ENCODE measurements at places on chromosomes 11 and 22. TPM values are rescaled to one million over a fixed set of nuclear protein-coding genes. Genes with fewer than 3 reads are reported as not detected.

DNA sequence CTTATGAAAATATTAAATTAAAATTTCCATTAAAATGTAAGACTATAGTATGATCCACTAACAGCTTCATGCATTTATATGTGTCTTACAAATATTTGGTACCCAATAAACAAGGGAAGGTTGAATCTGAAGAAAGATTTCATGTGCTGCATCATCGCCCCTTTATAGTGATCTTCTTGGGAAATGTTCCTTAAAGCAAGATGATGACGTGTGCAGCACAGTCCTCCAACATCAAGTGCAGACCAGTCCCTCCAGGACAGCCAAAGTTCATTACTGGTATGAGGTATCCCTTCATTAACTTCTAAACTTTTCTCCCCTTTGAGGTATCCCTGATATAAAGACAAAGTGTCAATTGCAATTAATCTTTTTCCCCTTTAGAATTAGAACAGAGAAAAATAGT is 567.0 kb downstream of the METTL15 start:
- no peaks in the 10 kb centered on the region for H3K27me3 ChIP-seq
- DNase-seq: no peak
- H3K27ac ChIP-seq: no peak overlapping the region
- H3K4me3 ChIP-seq: no peak overlapping the region
- no peaks in the 10 kb centered on the region for H3K36me3 ChIP-seq

MYBPC3 gene
- 0.15 TPM for total RNA-seq

KREMEN1 gene
- 13.4 TPM for total RNA-seq

GRCh38 chr22:21741790-21742189 is 6.2 kb upstream of the YPEL1 start:
- no peak overlapping the region for H3K4me3 ChIP-seq
- H3K36me3 ChIP-seq: no peaks in the 10 kb centered on the region
- H3K4me1 ChIP-seq: no peaks in the 10 kb centered on the region
- no peak overlapping the region for H3K27ac ChIP-seq
- DNase-seq: no peak

KIAA1671 gene
- 93.3 TPM for total RNA-seq

CASP5 gene
- total RNA-seq: 0.88 TPM

DNA sequence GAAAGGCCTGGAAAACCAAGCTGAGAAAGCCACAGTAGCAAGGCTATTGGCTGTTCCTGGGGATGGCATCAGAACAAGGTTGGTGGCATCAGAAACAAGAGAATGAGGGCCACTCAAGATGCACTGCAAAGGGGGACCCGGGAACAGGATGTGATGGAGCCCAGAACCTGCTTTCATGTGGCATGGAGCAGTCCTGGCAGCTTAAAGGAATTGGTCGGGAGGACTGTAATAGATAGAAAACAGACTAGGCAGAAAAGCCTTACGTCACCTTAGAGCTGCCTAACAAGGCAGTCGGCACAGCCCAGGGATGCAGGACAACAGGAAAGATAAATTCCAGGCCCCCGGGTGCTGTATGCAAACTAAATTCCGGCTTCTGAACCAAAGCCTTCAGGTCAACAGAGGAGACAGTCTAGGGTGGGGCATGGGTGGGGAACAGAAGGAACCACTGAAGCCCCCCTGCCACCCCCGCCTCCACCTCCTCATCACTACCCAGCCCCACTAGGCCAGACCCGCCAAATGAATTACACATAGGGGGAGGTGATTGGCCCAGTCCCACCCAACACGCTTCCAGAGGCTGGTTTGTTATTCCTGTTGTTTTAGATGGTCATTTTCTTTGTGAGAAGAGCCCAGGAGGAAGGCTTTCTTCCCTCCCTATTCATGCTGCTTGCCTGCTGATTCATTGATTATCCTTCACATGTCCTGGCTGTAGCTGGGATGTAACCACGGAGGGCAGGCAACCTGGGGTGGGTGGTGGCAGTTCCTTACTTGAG is 25.7 kb upstream of the LRRC55 start:
- no peaks in the 10 kb centered on the region for H3K4me1 ChIP-seq
- H3K4me3 ChIP-seq: no peak overlapping the region
- H3K27me3 ChIP-seq: no peaks in the 10 kb centered on the region
- no peak for DNase-seq
- H3K27ac ChIP-seq: no peak overlapping the region
- no peaks in the 10 kb centered on the region for H3K36me3 ChIP-seq

THOC5 gene
- total RNA-seq: 50.6 TPM

APOA1 gene
- not detected for total RNA-seq

PAK1 gene
- 27.0 TPM for total RNA-seq

GRCh38 chr22:24760708-24761306 is 13.7 kb downstream of the PIWIL3 start:
- no peaks in the 10 kb centered on the region for H3K36me3 ChIP-seq
- no peak overlapping the region for H3K27ac ChIP-seq
- H3K4me3 ChIP-seq: no peak overlapping the region
- H3K4me1 ChIP-seq: no peaks in the 10 kb centered on the region
- DNase-seq: no peak
- no peaks in the 10 kb centered on the region for H3K27me3 ChIP-seq

HTR3B gene
- not detected for total RNA-seq

OR5B21 gene
- not detected for total RNA-seq

AIFM3 gene
- 1.0 TPM for total RNA-seq

DNA sequence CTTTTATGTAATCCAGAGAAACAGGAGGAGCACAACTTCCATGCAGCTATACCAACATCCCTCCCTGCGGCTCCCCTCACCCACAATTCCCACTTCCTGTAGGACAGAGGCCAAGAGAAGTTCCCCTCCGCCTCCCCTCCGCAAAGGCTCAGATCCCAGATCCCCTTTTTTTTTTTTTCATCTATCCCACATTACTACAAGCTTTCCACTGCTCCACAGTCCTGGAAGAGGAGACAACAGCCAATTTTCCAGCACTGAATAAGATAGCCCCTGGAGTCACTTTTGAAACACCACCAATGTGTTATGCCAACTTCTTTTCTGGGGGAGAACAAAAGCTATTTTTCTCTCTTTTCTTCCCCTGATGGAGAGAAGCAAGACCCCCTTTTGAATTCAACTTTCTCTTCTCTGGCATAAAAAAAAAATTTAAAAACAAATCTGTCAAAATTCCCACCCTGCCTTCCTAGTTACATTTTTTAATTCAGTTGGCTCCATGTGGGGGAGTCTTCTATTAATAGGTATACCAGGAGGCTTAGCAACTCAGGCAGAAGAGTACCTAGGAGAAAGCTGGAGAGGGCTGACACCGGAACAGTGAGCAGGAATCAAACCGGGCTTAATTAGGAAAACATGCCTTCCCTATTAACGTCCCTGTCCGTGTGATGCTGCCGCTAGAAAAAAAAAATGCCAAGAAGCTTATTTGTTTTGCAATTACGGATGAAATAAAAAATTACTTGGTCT is 543.4 kb downstream of the BUD13 start:
- H3K4me1 ChIP-seq: no peaks in the 10 kb centered on the region
- no peak overlapping the region for H3K27ac ChIP-seq
- no peaks in the 10 kb centered on the region for H3K36me3 ChIP-seq
- DNase-seq: no peak
- no peaks in the 10 kb centered on the region for H3K27me3 ChIP-seq

FAT3 gene
- 14.8 TPM for total RNA-seq

DNA sequence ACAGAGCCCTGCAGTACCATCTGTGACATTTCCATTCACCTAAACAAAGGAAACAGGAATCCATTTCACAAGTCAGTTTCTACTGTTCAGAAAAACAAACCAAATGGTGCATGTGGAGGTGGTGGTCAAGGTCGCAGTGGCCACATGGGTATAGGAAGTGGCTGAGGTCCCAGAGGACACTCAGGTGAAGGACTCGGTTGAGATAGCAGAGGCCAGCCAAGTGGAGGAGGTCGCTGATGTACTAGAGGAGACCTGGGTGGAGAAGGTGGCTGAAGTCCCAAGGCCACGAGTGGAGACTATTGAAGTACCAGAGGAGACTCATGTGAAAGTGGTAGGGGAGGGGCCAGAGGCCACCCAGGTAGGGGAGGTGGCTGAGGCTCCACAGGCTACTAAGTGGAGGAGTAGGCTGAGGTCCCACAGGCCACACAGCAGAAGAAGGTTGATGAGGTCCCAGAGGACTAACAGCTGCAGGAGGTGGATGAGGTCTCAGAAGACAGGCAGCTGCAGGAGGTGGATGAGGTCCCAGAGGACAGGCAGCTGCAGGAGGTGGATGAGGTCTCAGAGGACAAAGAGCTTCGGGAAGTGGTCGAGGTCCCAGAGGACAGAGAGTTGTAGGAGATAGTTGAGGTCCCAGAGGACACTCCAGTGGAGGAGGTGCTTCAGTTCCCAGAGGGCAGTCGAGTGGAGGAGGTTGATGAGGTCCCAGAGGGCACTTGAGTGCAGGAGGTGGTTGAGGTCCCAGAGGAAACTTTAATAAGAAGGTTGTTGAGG is 40.2 kb downstream of the ZNF195 start:
- no peak overlapping the region for H3K4me3 ChIP-seq
- H3K27ac ChIP-seq: no peak overlapping the region
- H3K36me3 ChIP-seq: no peaks in the 10 kb centered on the region
- no peak for DNase-seq

- H3K27ac ChIP-seq: no peak overlapping the region
- no peak overlapping the region for H3K4me3 ChIP-seq
- no peaks in the 10 kb centered on the region for H3K27me3 ChIP-seq
- peaks cover 14% of the 10 kb centered on the region for H3K4me1 ChIP-seq
Observed at GRCh38 chr11:74330075-74330858, 18.8 kb upstream of the P4HA3 start.

GRCh38 chr11:126352934-126353801 is 2.3 kb upstream of the ST3GAL4 start:
- no peaks in the 10 kb centered on the region for H3K4me1 ChIP-seq
- no peak overlapping the region for H3K27ac ChIP-seq
- no peaks in the 10 kb centered on the region for H3K36me3 ChIP-seq
- H3K4me3 ChIP-seq: no peak overlapping the region
- no peak for DNase-seq
- no peaks in the 10 kb centered on the region for H3K27me3 ChIP-seq

DNA sequence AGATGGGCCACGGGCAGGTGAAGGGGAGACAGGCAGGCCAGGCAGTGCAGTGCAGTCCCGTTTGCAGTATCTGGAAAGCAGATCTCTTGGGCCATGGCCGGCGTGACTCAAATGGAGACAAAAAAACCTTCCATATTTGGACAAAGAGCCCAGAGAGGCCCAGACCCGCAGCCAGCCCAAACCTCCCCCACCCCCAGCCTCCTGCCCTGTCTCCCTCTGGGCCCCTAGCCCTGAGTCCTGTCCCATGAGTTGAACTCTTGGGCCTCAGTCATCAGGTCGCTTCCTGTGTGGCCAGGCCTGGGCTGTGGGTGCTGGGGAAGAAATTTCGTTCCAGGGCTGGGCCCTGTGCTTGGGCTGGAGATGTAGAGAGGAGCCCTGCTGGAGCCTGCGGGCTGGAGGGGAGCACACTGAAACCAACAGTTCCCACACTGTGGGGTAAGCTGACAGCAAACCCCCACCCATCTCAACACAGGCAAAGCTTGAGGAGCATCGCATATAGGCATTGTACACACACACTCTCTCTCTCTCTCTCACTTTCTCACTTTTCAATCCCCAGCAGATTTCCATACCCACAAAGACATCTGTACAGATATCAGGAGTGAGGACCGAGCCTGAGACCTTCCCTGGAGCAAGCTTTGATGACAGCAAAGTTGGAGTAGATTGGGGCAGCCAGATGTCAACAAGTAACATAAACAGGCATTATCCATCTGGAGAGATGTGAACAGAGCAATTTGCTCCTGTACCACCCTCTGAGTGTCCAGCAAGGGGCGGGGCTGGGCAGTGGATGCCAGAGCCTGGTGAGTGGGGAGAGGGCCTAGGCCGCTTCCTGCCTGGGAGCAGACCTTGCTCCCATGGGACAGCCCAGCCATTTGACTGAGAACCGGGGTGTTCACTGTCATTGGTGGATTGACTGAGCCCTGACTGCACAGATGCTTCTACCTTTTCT is 17.2 kb downstream of the ARHGEF17 start:
- DNase-seq: peak; percentile 93
- peak overlapping the region; percentile 94 for H3K27ac ChIP-seq
- H3K36me3 ChIP-seq: no peaks in the 10 kb centered on the region
- H3K4me3 ChIP-seq: no peak overlapping the region
- H3K27me3 ChIP-seq: no peaks in the 10 kb centered on the region

OR6X1 gene
- total RNA-seq: not detected

- H3K27me3 ChIP-seq: no peaks in the 10 kb centered on the region
- no peak overlapping the region for H3K27ac ChIP-seq
- DNase-seq: peak; percentile 75
- peak overlapping the region; percentile 53 for H3K4me3 ChIP-seq
- no peaks in the 10 kb centered on the region for H3K4me1 ChIP-seq
Observed at GRCh38 chr22:21951931-21952465, 650 bp downstream of the PPM1F start.

- peak; percentile 64 for DNase-seq
- H3K4me3 ChIP-seq: no peak overlapping the region
- no peaks in the 10 kb centered on the region for H3K4me1 ChIP-seq
- no peaks in the 10 kb centered on the region for H3K27me3 ChIP-seq
- no peaks in the 10 kb centered on the region for H3K36me3 ChIP-seq
Observed at GRCh38 chr11:3221408-3222002, 2.9 kb upstream of the MRGPRG start.

GRCh38 chr11:7604331-7604955 is 68.9 kb downstream of the CYB5R2 start:
- no peak overlapping the region for H3K4me3 ChIP-seq
- no peak for DNase-seq
- H3K36me3 ChIP-seq: no peaks in the 10 kb centered on the region

GRCh38 chr11:75298191-75298975 is 53.1 kb downstream of the ARRB1 start:
- no peak for DNase-seq
- no peaks in the 10 kb centered on the region for H3K27me3 ChIP-seq
- no peak overlapping the region for H3K4me3 ChIP-seq
- H3K36me3 ChIP-seq: no peaks in the 10 kb centered on the region
- no peaks in the 10 kb centered on the region for H3K4me1 ChIP-seq

- no peak overlapping the region for H3K27ac ChIP-seq
- no peak overlapping the region for H3K4me3 ChIP-seq
- H3K27me3 ChIP-seq: no peaks in the 10 kb centered on the region
- no peak for DNase-seq
Observed at GRCh38 chr11:72688486-72688885, 14.3 kb upstream of the PDE2A start.

DNA sequence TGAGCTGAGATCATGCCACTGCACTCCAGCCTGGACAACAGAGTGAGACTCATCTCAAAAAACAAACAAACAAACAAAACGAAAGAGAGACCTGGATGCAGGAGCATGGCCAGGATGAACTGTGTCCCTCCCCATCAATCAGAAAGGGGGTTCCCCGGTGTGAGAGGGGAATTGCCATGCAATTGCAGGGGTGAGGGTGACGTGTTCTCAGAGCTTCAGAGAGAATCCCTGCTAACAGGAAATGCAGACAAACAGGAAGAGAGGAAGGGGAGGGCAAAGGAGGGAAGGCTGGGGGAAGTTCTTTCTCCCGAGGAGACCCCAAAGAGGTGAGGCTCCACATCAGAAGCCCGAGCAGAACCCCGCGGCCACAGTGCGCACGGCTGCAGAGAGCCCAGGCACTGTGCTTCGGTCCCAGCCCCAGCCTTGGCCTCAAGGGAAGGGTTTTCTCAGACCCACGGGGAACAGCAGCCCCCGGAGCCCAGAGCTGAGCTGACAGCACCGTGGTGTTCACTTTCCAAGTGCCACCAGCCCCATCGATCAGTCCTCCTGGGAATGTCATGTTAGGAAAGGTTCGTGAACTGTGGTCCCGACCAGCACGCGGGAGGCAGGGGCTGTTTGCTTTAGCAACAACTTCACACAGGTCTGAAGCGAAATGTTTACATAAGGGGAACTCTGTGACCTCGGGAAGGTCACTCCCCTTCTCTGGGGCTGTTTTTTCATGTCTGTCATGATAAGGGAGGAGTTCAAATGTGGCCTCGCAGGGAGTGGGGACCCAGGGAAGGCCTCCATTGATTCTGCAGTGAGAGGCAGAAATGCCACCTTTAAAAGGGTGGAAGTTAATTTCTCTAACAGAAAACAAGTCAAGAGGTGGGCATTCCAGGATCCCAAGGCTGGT is 108.0 kb upstream of the ANO1 start:
- DNase-seq: no peak
- H3K27me3 ChIP-seq: no peaks in the 10 kb centered on the region
- no peaks in the 10 kb centered on the region for H3K36me3 ChIP-seq
- H3K4me3 ChIP-seq: no peak overlapping the region
